ENCODE measurements at places on chromosomes 5 and 9.

- no peak for DNase-seq
These were observed 23.2 kb downstream of the ECM2 start for GRCh38 chr9:92512622-92513021.

DNA sequence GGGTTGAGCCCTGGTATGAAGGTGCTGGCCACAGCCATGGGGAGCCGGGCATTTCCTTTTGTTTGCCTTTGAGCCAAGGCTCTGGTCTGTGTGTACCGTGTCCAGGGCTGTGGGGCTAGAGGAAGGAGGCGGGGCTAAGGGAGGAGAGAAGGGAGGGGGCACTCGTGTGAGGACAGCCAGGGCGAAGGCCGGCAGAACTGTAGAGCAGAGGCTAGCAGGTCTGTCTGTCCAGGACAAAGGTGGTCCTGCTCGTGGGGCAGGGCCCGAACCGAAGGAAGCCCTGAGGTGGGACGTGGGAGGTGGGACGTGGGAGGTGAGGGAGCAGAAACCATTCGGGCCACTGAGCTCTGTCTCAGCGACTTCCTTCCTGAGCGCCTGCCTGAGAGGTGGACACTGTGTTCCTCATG lies 41.3 kb upstream of the TESK1 start:
- no peak for DNase-seq

- DNase-seq, result no peak
These were observed 27.0 kb downstream of the SPINK5 start for GRCh38 chr5:148090773-148091250.

DNA sequence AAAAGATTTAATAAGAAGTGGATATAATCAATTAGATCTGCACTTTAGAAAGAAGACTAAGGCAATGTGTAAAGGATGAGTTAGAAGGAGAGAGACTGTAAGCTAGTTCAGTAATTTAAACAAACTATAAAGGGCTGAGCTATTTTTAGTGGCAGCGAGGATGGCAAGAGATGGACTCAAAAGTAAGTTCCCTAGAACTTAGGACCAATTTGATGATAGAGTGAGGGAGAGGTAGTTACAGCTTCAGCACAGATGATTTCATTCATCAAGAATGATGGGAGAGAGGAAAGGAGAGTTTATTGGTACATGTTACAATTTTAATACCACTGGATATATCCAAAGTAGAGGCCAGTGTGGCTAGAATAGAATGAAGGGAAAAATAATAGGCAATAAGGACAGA lies 19.1 kb downstream of the NADK2 start:
- DNase-seq, result no peak

DNA sequence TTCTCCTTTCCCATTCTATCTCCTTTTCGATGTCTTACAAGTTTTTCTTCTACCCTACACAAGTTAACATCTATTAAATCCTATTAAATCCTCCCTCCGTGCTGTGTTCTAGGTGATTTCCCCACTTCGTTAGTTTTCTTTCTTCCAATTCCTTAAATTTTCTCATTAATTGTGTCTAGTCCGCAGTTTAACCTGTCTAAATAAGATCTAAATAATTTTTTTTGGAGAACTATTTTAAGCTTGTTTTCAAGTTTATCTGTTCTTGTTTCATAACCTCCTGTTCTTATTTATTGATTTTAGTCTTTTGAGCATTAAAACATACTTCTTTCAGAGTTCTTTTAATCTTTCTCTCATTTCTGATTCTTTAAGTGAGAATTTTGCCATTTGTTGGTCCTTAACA lies 109.3 kb downstream of the UHRF2 start:
- DNase-seq, result no peak
